ENCODE measurements at places on chromosomes 11 and 22. TPM values are rescaled to one million over a fixed set of nuclear protein-coding genes. Genes with fewer than 3 reads are reported as not detected.

Gene FANCF
- polyA plus RNA-seq = 18.1 TPM

Gene HEPN1
- 1.2 TPM for polyA plus RNA-seq

Gene PHRF1
- 18.4 TPM for polyA plus RNA-seq

Gene UBE2L6
- polyA plus RNA-seq = 43.6 TPM

Gene GALNT18
- polyA plus RNA-seq = 28.8 TPM

Gene SELENOH
- 99.4 TPM for polyA plus RNA-seq

Gene ST14
- 31.1 TPM for polyA plus RNA-seq

Gene LIF
- 1.9 TPM for polyA plus RNA-seq

Gene OR51A4
- not detected for polyA plus RNA-seq

Gene LZTR1
- polyA plus RNA-seq = 37.3 TPM

Gene C22orf23
- 6.5 TPM for polyA plus RNA-seq

Gene CARD18
- not detected for polyA plus RNA-seq

Gene KCNK7
- polyA plus RNA-seq = not detected

Gene MYRF
- polyA plus RNA-seq = 16.9 TPM

Gene TMPRSS5
- polyA plus RNA-seq = 0.43 TPM

Gene PACS1
- polyA plus RNA-seq = 44.0 TPM

Gene TMEM86A
- polyA plus RNA-seq = 8.1 TPM
